ENCODE measurements at places on chromosomes 5 and 9.

DNA sequence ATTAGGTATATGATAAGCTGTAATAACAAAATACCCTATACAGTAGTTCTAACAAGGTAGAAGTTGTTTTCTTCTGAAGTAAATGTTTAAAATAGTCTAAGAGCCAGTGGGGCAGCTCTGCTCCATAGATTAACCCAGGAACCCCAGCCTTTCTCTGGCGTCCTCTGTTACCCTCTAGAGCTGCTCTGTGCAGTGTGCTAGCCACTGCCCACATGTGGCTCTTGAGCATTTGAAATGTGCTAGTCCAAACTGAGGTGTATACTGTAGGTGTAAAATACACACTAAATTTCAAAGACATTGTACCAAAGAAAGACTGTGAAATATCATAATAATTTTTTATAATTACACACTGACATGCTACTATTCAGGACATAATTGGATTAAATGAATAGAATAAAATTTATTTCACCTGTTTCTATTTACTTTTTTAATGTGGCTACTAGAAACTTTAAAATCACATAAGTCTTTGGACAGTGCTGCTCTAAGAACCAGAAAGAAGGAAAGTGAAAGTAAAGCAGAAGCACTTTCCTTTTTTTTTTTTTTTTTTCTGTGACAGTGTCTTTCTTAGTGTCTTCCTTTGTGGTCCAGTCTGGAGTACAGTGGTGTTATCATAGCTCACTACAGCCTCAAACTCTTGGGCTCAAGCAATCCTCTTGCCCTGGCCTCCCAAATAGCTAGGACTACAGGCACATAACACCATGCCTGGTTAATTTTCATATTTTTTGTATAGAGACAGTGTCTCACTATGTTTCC lies 39.3 kb downstream of the RAI14 start:
- DNase-seq = no peak

DNA sequence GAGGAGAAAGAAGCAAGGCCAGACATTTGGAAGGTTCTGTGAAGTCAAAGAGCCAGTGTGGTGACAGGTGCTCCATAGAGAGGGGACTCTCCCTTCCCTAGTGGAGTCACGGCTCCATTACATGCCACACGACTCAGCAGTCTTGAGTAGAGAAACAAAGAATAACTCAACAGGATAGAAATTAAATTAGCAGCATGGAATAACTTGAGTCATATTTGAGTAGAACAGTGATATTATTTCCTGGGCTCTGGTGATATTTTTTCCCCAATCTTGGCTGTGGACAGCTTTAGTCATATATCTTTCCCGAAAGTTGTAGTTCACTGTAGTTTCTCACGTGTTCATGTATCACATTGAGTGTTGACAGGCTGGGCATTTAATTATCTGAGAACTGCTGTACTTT lies 149.7 kb upstream of the EFNA5 start:
- no peak for DNase-seq

DNA sequence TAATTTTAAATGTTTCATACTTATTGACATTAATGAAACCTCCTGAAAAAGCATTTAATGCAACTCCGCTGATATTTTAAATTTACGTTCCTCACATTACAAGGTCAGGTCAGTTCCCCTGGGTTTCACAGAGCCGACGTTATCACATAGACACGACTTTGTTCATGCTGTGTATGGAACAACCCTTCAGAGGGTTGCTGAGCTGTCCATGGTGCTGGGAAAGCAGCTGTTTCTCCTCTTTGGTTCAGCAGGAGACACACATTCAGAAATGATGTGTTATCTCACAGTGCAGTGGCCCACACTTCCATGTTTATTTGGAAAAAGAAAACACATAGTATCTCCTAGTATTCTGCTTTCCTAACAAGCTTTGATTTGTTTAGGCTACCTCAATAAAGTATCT lies 53.5 kb downstream of the PPP2R2B start:
- no peak for DNase-seq

- no peak for DNase-seq
Measured at GRCh38 chr9:108347463-108348188, 508.2 kb downstream of the ACTL7B start.

DNA sequence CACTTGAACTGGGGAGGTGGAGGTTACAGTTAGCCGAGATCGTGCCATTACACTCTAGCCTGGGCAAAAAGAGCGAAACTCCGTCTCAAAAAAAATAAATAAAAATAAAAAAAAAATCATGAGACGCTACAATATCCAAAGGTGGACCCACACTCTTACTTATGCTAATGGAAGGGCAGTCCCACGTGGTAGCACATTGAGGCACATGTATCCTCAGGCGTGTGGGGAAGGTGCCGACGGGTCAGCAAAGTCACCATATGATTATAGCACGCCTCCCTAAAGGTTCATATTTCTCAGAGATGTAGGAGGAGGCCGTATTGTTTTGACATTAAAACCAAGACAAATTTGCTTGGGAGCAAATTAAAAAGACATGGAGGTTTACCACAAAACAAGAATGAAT lies 201.6 kb downstream of the LRRC70 start:
- no peak for DNase-seq

DNA sequence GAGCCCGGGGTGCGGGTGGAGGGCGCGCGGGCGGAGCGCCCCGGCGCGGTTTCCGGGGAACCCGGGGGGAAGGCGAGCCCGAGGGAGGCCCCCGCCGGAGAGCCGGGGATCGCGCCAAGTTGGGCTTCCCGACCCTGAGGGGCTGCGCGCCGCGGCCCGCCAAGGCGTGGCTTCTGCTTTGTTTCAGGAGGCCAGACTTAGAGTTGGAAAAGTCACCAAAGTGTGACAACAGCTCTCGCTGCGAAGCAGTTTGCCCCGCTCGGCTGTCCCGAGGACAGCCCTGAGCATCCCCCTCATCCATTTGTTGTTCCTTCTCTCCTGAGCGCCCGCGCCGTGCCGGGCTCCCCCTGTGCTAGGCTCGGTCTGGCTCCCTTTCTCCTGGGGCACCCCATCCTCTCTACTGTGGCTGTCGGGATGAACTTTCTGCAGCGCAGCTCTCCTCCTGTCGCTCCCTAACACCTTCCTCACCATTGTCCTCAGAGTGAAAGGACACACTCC lies 410 bp downstream of the GLIPR2 start:
- DNase-seq = no peak

DNA sequence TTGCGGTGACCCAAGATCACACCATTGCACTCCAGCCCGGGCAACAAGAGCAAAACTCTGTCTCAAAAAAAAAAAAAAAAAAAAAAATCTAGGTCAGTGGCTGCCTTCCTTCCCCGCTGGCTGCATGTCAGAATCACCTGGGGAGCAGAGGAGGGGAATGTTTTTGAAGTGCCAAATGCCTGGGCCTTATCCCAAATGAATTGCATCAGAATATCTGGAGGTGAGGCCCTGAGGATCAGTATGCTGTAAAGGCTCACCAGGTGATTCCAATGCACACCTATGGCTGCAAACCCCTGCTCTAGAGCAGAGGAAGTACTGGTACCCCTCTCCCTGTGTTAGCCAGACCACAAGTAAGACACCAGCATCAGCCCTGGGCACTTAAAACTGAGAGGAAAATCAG lies 44.7 kb upstream of the GABRP start:
- DNase-seq = no peak

GRCh38 chr5:58330781-58331180 lies 129.1 kb downstream of the PLK2 start:
- DNase-seq = no peak

- DNase-seq = no peak
Measured at GRCh38 chr9:105608721-105609598, 51.0 kb downstream of the FKTN start.

DNA sequence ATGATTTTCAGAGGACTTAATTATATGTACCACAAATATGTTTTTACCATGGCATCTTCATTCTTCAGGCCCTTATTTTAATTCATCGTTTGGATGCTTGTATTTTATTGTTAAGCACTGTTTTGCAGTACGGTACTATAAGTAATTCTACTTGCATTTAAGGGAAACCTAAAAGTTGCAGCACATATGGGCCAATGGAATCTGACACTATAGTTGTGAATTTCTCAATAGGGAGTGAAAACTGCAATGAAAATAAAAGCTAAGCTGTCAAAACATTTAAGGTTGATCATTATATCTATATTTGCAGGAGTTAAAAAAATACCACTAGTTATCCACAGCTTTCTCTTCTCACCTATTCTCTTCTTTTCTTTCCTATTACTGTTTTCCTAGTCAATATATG lies 1071.8 kb downstream of the MAT2B start:
- no peak for DNase-seq

GRCh38 chr5:147092044-147092443 lies 142.8 kb upstream of the STK32A start:
- DNase-seq = no peak

DNA sequence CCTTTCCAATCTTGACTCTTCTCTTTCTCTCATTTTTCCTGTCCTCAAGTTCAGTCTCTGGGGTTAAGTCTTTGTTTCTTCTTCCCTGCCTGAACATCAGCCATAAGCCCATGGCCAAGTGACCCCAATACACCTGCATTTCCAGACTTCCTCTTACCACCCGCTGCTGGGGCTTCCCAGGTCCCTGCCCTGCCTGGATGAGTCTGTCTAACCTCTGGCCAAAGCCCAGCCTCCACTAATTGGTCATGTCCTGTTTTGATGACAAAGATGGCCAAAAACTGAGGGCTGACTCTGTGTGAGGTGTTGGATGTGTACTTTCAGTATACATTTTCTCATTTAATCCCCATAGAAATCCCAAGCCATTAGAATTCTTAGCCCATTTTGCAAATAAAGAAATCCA lies 47.3 kb downstream of the SH3TC2 start:
- DNase-seq = no peak

- DNase-seq = no peak
Measured at GRCh38 chr9:30116673-30117217, 2267.7 kb upstream of the ACO1 start.

DNA sequence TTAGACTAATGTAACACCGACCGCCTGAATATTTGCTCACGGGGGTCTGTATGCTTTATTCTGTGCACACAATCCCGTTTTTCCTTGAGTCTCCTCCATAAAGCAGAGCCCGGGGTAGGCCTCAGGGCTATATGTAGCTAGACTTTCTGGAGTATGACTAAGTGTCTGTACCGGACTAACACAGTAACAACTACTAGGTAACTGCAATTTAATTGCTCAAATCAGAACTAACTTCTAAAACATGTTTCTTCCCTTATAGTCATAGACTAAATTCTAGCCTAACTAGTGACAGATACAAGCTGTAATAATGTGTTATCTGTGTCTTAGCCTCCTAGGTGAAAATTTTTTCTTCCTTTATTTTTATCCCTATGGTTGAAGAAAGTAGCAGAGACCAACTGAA lies 2.1 kb downstream of the REEP5 start:
- DNase-seq = no peak

- DNase-seq = no peak
Measured at GRCh38 chr5:14842117-14842516, 29.5 kb downstream of the ANKH start.

GRCh38 chr5:156758011-156758791 lies 91.9 kb upstream of the PPP1R2B start:
- no peak for DNase-seq

All from stimulated activated CD4-positive, alpha-beta T cell treated with anti-CD3 and anti-CD28 coated beads, TNF-alpha, amount 100 ng/mL, for 48 hours (primary cell).